Pericardium fibroblast (primary cell): ENCODE measurements at places on chromosomes 1 and 21. TPM values are rescaled to one million over a fixed set of nuclear protein-coding genes. Genes with fewer than 3 reads are reported as not detected.

The CELF3 gene
- total RNA-seq, result not detected in 2 replicates

The EPS8L3 gene
- not detected in 2 replicates for total RNA-seq

The TRIM63 gene
- 0.70 TPM in 1 of 2 replicates, not detected in the other for total RNA-seq

The FAM177B gene
- total RNA-seq, result not detected in 2 replicates

The LDLRAD1 gene
- not detected in 2 replicates for total RNA-seq

The L1TD1 gene
- 0.43 TPM in 1 of 2 replicates, not detected in the other for total RNA-seq

The MAP3K21 gene
- total RNA-seq, result 0.58 and 0.85 TPM in 2 replicates

The DENND4B gene
- total RNA-seq, result 15.4 and 19.1 TPM in 2 replicates

The DIP2A gene
- total RNA-seq, result 8.9 and 15.3 TPM in 2 replicates

The CACNA1S gene
- 0.94 TPM in 1 of 2 replicates, not detected in the other for total RNA-seq

The C1QB gene
- total RNA-seq, result not detected in 2 replicates

The RUNX3 gene
- total RNA-seq, result not detected in 2 replicates

The OR6N1 gene
- total RNA-seq, result not detected in 2 replicates

The C1orf141 gene
- not detected in 2 replicates for total RNA-seq

The TNFAIP8L2 gene
- total RNA-seq, result not detected in 2 replicates

The PTAFR gene
- 0.17 and 0.23 TPM in 2 replicates for total RNA-seq

The PLA2G5 gene
- total RNA-seq, result 7.5 TPM in 1 of 2 replicates, not detected in the other
